Stimulated activated CD4-positive, alpha-beta T cell treated with anti-CD3 and anti-CD28 coated beads, Interleukin-4, amount 100 ng/mL, for 24 hours (primary cell): ENCODE measurements at places on chromosomes 4 and X.

- DNase-seq = no peak
Measured at GRCh38 chr4:106369456-106370060, 980 bp upstream of the GIMD1 start.

DNA sequence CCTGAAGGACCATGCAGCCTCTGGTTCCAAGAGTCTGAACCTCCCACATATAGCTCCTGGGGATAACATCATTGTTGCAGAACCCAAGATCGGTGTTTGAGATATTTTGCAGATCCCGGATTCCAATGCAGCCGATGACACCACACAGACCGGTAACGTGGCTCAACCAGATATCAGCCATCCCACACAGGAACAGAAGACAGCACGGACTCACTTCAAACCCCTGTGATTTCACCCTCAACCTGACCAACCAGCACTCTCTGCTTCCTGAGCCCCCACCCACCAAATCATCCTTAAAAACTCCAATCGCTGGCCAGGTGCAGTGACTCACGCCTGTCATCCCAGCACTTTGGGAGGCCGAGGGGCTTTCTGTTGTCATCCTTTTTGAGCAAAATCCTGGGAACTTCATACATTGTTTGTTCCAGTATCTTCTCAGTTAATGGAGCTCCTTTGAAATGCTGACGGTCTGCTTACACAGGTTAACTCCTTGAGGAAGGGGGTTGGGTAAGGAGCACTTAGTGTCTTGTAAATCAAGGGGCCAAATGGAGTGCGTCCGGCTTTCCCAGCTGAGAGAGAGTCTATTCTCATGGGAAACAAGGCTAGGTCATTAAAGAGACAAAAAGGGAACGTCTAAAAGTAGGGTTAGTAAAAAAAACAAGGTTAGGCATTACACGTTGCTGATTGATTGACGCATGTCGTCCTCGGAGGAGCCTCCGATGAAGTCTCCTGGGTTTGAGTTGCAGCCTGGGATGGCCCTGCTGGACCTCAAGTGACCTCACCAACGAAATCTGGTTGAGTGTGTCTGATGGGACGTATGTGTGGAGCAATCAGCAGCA lies 230.4 kb downstream of the CRLF2 start:
- no peak for DNase-seq

DNA sequence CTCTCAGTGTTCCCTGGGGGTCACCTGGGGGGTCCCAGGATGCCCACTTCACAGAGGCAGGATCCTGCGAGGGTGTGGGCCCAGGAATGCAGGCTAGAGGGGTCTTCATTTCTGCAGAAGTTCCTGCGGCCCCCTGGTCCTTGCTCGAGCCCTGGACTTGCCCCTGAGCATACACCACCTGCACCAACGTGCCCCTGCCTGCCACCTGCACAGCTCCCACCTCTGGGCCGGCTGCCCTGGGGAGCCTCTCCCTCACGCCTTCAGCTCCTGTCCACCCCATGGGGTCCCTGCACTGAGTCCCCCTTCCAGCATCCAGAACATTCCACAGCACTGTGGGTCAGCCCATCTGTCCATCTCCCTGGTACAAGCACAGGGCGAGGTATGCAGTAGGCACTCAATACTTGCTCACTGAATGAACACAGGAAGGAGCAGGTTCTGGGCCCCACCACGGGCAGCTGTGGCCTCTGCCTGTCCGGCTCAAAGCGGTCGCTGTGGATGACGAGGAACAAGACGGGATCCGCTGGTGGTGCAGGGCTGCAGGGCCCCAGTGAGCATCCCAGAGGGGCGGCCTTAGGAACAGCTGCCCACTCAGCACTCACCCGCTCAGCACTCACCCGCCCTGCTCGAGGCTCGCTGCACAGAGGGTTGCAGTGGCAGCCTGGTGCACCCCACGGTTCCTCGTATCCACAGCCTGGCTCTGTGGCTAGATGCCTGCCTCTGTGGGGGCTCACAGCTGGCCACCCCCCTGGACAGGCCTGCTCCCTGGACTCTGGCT lies 70.5 kb upstream of the MXD4 start:
- DNase-seq = no peak

DNA sequence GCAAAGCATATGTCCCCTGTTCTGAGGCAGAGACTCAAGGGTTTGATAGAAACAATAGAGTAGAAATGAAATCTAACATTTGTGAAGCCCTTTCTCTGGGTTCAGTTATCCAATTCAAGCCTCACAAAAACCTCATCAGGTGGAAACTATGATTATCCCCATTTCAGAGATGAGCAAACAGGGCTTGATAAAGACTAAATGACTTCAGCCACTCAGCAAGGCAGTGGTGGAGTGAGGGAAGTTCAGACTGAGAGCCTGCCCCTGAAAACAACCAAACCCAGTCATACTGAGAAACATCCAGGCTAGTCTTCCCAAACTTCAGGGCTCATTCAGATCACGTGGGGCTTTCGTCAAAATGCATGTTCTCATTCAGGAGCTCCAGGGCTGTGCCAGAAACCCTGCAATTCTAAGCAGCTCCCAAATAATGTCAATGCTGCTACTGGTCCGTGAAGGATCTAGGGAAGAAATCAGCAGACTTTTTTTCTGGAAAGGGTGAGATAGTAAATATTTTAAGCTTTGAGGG lies 109.6 kb upstream of the KIT start:
- no peak for DNase-seq

GRCh38 chr4:99403380-99404184 lies 31.6 kb downstream of the ADH7 start:
- DNase-seq = no peak

- no peak for DNase-seq
Measured at GRCh38 chr4:186297013-186297645, 31.1 kb downstream of the F11 start.

GRCh38 chr4:110793890-110794554 lies 171.1 kb upstream of the PITX2 start:
- no peak for DNase-seq

DNA sequence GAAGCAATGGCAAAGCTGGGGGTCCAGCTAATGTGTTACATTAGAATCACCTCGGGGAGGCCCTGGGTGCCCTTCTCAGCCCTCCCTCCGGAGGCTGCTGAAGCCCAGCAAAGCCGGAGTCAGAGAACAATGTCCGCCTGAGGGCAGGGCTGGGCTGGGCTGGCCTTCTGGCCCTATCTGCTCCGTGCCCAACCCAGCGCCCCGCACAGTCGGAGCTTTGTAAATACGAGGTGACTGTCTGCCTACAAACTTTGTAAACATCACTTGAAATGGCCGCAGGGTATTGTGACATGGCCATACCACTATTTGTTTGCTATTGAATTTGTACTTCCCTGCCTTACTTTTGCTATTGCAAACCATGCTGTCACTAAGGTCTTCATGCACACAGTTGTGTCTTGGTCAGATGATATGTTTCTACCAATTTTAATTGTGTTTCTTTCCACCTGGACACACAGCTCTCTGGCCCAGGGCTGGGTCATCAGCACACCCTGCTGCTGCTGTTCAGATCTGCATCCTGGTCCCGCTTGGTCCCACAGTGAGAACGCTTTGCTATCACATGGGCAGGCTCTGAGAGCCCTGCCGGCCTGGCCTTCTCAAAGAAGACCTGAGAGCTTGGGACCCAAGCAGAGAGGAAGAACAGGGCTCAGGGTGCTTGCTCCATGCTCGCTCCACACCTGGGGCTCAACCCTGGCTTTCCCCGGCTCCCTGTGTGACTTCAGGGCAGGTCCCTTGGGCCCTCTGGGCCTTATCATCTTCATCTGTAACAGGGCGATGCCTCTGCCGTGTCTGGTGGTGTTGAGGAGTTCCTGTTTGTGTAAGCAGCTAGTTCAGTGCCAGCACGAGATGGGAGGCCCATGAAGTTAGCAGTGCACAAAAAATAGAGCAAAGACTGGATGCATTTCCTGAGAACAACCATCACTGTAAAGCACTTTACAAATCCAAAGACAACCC lies 2.3 kb downstream of the S100P start:
- peak; percentile 50 for DNase-seq

DNA sequence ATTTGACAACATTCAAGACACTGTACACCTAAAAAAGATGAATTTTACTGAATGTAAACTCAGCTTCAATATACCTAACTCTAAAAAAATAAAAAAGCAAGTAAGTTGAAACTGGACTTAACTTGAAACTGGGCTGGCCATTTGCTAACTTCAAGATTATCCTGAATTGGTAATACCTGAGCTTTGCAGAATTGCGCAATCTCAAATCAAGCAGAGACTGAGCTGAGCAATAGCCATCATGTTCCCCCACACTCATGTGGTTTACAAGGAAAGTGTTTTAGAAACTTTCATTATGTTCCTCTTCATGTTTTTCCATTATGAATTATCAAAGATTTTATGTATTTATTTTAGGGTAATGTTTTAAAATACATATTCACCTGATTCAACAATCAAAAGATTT lies 38.7 kb downstream of the ANXA5 start:
- no peak for DNase-seq

GRCh38 chr4:140653718-140654494 lies 85.1 kb upstream of the UCP1 start:
- DNase-seq = no peak

- no peak for DNase-seq
Measured at GRCh38 chrX:99398545-99398944, 1011.5 kb downstream of the PCDH19 start.

DNA sequence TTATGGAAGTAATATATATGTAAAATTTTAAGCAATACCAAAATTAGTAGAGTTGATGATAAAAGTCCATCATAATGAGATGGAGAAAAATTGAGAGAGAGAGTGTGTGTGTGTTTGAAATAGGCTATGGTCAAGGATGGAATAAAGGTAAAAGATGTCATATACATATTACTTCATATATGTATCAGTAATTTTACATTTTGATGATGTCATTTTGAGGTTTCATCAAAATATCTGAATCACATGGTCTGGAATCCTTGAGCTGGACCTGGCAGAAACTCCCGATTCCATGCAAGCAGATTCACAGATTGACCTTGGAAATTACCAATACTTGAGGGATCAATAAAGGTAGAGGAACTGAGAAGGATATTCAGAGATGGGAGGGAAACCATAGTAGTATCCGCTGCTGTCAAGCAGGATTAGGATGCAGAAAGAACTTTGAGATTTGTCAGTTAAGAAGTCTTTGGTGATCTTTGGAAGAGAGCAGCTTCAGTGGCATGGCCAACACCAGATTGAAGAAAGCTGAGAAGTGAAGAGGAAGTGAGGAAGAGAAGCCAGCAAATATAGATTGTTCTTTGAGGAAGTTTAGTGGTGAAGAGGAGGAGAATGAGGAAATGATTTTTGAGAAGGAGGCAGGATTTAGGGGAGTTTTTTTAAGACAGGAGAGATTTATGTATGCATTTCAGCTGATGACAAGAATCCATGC lies 21.5 kb downstream of the DNAAF6 start:
- no peak for DNase-seq

DNA sequence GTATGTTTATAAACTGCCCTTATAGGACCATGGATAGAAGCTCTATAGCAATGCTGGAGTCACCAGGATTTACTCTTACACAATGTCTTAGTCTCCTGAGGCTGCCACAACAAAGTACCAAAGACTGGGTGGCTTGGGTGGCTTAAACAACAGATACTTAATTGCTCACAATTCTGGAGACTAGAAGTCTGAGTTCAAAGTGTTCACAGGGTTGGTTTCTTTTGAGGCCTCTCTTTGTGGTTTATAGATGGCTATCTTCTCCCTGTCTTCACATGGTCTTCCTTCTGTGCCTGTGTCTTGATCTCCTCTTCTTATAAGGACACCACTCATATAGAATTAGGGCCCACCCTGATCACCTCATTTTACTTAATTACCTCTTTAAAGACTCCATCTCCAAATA lies 2.0 kb upstream of the TRPC3 start:
- DNase-seq = no peak

DNA sequence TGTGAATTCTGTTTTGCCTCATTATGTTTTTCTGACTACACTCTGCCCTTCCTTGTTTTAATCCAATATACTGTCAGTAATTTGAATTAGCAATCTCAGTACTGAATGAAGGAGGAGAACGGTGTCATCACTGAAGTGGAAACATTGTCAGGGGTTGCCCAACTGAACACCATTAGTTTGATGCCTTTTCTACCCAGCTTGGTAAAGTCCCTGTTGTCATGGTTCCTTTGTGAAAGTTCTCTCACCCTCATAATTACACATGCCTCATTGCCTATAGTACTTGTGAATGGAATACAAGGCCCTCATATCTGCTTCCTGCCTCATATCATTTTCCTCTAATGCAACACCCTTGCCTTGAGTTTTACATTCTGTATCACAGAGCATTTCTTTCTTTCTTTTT lies 76.9 kb downstream of the RRAGB start:
- no peak for DNase-seq

GRCh38 chrX:72080150-72080549 lies 51.6 kb downstream of the RTL5 start:
- DNase-seq = no peak

DNA sequence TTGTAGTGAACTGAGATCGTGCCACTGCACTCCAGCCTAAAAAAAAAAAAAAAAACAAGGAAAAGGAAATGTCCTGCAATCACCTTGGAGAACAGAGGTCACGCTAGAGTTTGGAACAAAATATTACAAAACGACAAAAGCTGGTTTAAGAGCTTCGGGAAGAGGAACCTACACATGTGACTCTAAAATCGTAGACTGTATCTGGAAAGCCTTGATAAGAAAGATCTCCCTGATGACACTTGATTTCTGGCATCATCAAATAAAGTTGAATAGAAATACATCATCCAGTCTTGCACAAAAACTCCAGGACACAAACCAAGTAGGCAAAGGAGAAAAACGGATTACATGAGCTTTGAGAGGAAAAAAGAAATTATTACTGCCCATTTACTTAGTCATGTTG lies 31.1 kb upstream of the DOCK11 start:
- no peak for DNase-seq

DNA sequence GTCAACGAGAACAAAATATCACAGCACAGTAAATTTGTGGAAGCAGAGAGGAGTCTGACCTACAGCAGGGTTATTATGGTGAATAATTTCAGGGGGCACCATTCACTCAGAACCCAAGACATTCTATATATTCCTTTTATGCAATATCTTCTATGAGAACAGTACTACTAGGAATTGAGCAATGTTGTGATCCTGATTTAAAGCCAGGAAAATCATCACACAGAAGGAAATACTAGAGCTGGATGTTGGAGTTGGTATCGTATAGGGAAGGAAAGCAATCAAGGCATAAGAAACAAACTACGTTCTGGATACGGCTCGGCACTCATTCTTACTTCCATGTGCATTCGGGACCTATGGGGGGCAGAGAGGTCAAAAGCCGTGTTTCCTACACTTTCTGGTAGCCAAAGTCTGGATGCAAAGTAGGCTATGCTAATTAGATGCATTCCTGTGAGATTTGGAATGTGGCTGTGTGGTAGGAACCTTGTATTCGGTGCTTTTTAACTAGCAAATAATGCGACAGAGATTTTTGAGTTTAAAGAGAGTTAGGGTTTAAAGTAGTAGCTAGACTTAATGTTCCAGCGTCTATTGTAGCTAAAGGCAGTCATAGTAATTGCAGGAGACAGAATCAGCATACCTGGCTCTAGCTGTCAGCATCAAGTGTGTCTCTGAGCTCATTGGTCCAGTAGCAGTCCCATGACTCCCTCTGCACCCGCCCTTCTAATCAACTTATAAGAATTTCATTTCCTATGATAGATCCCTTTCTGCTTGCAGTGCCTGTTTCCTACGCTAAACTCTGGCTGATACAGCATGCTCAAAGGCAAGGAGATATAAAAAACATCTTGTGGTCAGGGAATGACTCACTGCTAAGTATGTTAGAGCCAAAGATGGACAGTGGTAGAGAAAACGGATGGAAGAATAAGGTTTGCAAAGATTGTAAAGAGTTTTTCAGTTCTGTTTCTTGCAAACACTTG lies 43.3 kb upstream of the PDGFC start:
- DNase-seq = no peak

GRCh38 chr4:146023334-146023967 lies 84.8 kb upstream of the ZNF827 start:
- no peak for DNase-seq
